Activated T-cell treated with anti-CD3 and anti-CD28 coated beads for 24 hours (primary cell): ENCODE measurements at places on chromosomes 5 and 9.

DNA sequence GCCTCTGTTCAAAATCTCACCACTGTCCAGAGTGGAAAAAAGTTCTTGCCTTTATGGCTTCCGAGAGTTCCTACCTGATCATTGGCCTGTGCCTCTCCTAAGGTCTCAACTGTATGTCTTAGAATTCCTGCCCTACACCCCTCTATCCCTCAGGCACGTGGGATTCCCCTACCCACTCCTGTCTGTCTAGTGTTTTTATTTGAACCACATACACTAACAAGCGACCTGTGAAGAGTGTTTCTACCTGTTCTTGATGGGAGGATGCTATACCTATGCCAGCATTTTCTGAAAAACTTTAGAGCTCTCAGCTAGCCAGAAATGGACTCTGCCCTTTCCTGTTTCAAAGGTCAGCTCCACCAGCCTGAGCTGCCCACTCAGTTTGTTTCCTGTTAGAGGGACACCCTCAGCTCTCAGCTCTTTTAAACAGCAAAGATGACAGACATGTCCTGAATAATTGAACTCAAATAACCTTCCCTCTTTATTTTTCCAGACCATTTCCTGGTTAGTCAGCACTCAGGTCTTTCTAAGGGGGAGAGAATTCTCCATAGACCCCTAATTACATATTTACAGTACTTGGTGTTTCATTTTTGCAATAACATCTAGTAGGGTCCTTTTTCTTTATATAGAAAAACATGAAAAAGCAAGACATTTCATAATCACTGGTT lies 214.8 kb downstream of the AOPEP start:
- DNase-seq, result no peak

GRCh38 chr5:112929336-112930081 lies 7.5 kb upstream of the REEP5 start:
- no peak for DNase-seq

GRCh38 chr5:171609806-171610452 lies 175.7 kb upstream of the SMIM23 start:
- DNase-seq, result no peak

- DNase-seq, result no peak
Observed at GRCh38 chr5:11289208-11289607, 528.2 kb upstream of the DAP start.

- no peak for DNase-seq
Observed at GRCh38 chr5:36641431-36641830, 35.0 kb downstream of the SLC1A3 start.

DNA sequence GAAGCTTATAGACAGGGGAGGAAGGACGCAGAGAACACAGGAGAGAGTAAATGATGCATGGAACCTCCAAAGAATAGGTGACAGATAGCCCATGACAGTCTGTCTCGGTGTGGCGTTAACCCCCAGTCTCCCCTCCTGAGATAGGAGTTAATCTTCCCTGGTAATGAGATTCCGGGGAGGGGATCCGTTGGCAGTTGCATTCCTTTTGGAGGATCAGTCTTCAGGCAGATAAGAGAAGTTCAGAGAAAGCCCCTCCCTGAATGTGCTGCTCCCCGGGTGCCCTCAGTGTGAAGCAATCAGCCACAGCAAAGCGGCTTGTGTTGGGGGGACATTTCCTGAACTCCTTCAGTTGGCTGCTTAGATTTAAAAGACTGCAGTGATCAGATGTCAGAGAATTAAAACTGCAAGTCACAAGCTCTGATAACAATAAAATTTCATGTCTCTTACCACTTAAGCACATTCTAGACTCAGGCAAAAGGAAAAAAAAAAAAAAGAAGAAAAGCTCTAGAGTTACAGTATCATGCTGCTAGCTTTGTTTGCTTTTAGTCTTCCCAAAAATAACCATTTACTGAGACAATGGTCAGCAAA lies 121.1 kb downstream of the EGFLAM start:
- no peak for DNase-seq

DNA sequence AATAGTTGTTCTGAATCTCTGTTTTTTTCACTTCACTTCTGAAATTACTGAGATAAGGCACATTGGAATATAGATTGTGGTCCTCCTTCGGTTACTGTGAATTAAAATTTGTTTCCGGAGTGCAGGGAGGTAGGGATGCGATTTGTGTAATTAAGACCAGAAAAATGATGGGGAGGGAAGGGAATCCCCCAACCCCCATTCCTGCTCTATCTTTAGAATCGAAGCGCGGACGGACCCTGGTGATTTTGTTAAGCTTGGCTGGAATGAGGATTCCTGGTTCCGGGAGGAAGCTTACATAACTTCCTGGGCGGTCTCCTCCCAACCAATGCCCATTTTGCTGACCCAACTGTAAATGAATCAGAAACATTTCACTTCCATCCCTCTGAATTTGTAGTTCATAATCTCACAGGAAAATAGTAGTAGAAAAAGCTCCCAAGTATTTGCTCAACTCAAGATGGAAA lies 220.1 kb upstream of the MSX2 start:
- DNase-seq, result no peak

DNA sequence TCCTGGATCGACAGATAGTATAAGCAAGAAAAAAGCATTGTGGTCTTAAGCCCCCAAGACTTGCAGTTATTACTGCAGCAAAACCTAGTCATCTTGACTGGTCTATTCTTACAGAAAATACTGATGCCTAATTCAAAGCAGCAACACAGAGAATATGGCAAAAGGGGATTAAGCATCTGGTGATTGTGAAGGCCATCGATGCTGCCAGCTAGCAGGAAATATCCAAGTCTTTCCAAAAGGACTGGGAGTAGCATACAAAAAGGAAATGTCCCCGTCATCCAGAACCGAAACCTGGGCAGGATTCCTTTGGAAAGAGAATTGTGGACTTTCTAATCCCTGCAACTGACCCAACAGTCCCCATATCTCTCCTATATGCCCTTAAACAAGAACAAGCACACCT lies 132.2 kb downstream of the SLF1 start:
- no peak for DNase-seq

DNA sequence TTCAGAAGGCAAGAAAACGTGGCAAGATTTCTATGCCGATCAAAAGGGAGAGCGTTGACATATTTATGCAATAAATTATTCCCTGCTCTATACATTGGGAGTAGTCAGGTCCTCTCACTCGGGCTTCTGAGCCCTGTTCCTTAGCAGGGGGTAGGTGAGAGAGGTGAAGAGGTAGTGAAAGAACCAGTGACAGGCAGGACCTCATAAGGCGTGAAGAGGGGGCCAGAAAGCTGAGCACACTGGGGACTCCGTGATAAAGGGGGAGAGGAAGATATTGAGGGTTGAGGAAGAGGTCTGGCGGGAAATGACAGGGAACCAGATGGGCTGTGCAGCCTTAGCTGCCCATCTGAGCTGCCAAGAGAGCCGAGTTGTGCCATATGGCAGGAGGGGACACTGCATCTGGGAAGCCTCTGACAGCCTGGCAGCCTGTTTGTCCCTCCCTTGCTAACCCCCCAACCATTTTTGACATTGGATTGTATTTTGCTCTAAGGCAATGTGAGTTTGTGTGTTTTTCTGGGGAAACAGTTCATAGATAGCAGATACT lies 782 bp upstream of the CDC20B start:
- DNase-seq, result no peak

DNA sequence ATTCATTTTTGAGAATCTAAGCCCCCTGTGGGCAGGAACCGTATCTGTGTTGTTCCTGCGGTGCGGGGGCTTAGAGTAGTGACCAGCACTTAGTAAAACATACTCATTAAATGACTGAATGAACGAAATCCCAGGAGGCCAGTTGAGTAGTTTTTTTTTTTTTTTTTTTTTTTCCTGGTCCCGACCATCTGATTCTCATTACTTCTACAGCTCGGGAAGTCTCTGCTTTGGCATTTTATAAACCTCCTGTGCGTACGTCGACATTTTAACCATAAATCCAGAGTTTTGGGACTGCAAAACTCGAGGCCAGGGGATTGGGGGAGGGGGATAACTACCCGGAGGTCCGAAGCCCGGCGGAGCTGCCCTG lies 31.5 kb upstream of the SPRY4 start:
- no peak for DNase-seq
